HEK293T (cell line): ENCODE measurements at places on chromosomes 5 and 9.

- no peak for DNase-seq
These were observed 400.1 kb upstream of the PCSK5 start for GRCh38 chr9:75490326-75490725.

DNA sequence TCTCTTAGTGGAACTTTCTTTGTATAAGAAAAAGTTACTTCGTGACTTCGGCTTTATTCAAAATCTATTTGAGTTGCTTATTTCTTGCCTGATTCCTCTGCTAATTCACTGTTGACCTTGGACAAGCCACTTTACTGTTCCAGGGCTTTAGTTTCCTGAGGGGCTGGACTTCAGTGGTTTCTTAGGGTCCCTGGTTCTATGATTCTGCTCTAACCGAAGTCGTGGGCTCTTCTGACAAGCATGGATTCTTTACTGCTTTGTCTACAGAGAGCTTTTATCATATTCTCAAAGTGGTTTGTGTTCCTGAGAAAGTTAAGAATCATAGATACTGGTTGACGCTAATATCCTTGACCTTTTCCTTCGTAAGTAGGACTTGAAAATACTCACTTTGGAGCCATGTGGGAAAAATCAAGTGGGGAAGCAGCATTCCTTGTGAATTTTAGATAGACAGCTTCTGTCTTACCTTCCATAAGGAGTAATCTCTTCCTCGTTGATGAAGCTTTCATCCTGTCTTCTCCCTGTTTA lies 21.1 kb downstream of the EXOSC2 start:
- no peak for DNase-seq

DNA sequence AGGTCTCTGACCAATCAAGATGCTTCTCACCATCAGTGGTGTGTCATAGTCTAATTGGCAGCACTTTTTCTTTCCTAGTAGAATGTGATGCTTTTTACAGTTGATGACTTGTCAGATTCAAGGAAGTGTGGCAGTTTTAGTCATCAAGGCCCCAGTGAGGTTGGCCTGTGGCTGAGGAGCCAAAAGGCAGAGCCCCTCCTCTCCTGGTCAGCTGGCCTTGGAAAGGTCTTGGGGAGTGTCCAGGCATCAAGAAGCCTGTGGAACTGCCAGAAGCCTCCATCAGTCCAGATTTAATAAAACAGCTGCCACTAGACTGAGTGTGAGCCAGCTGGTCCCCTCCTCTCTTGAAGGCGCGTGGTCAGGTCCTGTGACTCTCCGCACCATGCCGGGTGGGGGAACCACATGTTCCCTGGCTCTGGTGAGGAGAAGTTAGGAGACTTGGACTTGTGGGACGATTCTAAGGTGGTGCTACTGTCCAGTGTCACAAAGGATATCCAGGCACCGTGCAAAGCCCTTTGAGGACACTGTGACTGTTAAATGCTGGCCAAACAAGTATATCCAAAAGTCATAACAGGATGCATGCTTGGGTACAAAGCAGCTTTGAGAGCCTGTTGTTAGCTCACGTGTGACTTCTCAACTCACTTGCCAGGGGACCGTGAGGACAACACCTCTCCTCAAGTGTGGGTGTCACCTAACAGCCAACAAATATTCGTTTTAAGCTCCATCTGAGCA lies 6.1 kb upstream of the ANGPTL2 start:
- DNase-seq: no peak

- DNase-seq: no peak
These were observed 43.8 kb upstream of the CTSL start for GRCh38 chr9:87682085-87682484.

GRCh38 chr5:79357398-79357797 lies 121.5 kb downstream of the JMY start:
- DNase-seq: no peak

GRCh38 chr5:143600396-143601075 lies 197.1 kb upstream of the NR3C1 start:
- no peak for DNase-seq
